Stimulated activated CD8-positive, alpha-beta memory T cell treated with anti-CD3 and anti-CD28 coated beads, Interleukin-4, amount 100 ng/mL, for 24 hours (primary cell): ENCODE measurements at places on chromosomes 2 and 18.

DNA sequence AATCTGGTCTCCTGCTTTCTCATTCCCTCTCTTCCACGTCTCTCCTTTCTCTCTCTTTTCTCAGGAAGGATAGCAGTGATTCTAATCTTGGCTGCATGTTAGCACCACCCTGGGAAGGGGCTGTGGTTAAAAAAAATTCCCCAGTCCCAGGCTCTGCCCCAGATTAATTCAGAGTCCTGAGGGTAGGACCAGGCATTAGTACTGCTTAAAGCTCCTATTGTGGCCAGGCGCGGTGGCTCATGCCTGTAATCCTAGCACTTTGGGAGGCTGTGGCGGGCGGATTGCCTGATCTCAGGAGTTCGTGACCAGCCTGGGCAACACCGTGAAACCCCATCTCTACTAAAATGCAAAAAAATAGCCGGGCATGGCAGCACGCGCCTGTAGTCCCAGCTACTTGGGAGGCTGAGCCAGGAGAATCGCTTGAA, 35.4 kb upstream of the EML4 start:
- no peak for DNase-seq

- DNase-seq = no peak
Measured at GRCh38 chr2:12732651-12733050, 15.9 kb downstream of the TRIB2 start.

DNA sequence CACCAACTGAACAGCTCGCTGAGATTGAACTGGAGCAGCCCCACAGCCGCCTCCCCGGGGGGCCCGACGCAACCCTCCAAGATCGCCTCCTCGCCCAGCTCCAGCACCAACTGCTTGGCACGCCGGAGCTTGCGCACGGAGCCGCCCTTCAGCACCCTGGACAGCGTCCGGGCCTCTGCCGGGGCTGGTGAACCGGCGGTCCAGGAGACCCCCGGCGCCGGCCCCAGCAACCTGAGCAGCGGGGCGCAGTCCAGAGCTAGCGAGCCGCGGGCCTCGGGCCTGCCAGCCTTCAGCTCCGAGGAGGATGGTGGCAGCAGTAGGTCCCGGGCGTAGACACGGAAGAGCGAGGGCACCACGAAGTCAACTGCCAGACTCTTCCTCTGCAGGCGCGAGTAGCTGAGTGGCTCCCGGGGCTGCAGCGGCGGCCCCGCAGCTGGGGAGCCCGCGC, 1.2 kb downstream of the ALK start:
- DNase-seq = peak; percentile 23

GRCh38 chr2:100178085-100178788, 35.8 kb upstream of the AFF3 start:
- no peak for DNase-seq

GRCh38 chr18:76972846-76973519, 150.6 kb downstream of the ZNF236 start:
- no peak for DNase-seq

GRCh38 chr2:79453918-79454317, 58.9 kb upstream of the CTNNA2 start:
- DNase-seq = no peak

DNA sequence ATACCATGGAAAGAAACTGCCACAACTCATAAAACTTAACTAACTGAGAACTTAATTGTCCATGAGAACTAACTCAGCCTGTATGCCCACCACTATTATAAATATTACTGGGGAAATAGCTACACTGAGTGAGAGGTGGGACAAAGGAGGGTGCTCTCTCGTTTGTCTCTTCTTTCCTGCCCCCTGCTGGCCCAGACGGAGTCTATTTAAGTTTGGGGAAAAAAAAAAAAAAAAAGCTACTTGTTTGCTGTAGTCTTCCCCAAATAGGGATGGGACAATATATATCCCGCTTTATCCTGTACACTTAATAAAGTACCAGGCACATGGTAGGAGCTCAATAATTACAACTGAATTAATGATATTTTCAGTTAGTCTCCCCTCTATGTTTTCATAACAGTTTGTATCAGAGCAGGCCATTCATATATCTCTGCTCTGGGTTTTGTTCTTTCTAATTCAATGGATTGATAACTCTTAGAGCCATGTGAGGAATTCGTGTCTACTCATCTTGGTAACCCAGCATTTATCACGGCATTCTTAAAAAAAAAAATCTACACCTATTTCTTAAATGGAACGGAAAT, 647.6 kb upstream of the PKDCC start:
- DNase-seq = no peak
